ENCODE measurements at places on chromosomes 2 and 18.

- no peak for DNase-seq
Measured at GRCh38 chr2:85485815-85486214, 53.2 kb upstream of the MAT2A start.

DNA sequence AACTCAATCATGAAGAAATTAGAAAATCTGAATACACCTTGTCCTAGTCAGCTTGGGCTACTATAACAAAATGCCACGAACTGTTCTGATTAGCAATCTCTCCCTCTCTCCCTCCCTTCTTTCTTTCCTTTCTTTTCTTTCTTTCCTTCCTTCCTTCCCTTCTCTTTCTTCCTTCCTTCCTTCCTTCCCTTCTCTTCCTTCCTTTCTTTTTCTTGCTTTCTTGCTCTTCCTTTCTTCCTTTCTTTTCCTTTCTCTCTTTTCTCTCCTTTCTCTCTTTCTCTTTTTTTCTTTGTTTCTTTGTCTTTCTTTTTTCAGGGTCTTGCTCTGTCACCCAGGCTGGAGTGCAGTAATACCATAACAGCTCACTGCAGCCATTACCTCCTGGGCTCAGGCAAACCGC, 23.6 kb upstream of the EMILIN2 start:
- no peak for DNase-seq

DNA sequence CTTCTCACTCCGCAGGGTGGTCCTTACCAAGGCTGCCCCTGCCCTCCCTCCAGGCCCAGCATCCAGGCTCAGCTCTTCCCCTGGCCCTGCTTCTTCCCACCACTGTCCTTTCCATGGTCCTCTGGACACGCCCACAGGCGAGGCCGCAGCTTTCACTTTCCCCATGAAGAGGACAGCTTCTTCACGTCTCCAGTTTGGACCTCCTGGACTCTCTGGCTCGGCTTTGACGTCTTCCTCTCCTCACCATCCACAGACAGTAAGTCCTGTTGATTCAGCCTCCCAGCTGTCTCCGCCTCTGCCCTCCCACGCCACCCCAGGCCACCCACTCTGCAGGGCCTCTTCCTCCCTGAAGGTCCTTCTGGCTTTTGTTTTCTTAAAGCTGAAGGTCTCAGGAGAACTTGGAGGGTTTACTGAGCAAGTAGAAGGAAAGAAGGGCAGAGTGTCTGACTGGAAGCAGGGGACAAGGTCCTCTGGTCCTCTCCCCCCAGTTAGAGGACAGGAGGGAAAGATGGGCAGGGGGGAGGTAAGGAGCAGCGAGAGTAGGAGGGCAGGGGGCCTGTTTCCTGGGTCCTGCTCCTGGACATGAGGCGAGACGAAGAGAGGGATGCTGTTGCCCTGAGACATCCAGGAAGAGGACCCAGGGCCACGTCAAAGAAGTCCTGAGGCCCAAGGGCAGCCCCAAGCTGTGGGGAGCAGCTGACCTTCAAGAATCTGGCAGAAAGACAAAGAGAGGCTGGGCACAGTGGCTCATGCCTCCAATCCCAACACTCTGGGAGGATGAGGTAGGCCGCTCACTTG, 24.7 kb upstream of the NMUR1 start:
- no peak for DNase-seq

GRCh38 chr2:222364285-222364895, 60.0 kb upstream of the SGPP2 start:
- DNase-seq: no peak

DNA sequence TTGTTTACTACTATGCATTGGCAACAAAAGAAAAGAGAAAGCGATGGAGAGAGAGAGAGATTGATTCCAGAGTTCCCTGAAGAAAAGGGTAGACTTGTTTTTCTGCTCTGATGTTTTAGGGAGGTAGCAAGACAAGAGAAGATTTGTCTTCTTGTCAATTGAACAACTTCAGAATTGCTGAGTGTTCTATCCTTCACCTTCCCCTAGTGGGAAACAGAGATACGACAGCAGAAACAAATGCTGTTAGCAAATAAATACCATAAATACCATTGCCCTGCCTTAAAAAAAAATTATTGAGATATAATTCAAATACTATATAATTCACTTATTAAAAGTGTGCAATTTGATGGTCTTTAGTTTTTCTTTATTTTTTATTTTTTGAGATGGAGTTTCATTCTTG, 26.2 kb upstream of the CCDC150 start:
- DNase-seq: no peak

DNA sequence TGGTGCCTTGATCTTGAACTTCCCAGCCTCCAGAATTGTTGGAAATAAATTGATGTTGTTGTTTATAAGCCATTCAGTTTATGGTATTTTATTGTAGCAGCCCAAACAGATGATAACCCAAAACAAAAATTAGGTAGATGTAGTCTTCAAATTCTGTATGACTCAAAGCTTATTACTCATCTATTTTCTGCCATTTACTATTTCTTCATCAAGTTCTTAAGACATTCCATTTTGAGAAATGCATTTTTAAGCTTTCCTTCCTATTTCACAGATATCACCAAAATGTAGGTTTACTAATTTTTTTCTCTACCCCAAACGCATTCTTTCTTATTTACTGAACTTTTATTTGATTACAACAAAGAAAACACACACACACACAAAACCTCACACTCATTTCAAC, 148.2 kb downstream of the RND3 start:
- DNase-seq: no peak

GRCh38 chr2:53694096-53694771, 73.4 kb upstream of the CHAC2 start:
- no peak for DNase-seq

DNA sequence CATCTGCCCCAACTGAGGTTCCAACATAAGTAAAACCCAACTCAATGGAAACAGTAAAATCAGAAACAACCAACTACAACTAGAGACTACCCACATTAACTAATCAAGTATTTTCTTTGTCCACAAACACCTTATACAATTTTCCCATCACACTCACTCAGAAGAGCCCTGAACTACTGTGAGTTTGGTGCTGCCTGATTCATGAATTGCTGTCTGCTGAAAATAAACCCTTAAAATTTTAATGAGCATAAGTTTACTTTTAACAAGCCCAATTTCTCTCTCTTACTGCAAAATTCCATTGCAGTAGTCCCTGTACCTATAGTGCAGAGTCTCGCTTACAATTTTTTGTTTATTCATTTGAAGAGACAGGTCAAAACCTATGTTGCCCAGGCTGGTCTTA, 203.9 kb downstream of the NBAS start:
- no peak for DNase-seq

- DNase-seq: no peak
Measured at GRCh38 chr18:45274026-45274425, 341.2 kb upstream of the SLC14A2 start.

GRCh38 chr2:45607701-45608100, 3.4 kb downstream of the SRBD1 start:
- DNase-seq: no peak

- DNase-seq: no peak
Measured at GRCh38 chr2:143121957-143122356, 7.3 kb upstream of the ARHGAP15 start.

DNA sequence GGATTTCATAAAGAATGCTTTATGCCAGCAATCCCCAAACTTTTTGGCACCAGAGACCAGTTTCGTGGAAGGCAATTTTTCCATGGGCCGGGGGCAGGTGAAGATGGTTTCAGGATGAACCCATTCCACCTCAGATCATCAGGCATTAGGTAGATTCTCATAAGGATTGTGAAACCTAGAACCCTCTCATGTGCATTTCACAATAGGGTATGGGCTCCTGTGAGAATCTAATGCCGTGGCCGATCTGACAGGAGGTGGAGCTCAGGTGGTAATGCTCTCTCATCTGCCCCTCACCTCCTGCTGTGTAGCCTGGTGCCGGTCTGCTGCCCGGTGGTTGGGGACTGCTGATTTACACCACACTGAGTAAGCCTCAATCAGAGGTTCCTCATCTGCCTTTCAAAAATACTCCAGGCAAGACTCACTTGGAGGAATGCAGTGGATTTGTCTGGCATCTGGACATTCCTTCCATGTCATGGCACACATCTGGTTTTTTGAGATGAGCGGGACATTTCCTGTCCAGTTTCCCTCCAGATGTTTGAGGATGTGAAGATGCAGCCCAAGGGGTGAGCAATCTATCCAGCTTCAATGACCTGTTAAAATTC, 185.8 kb downstream of the VAPA start:
- DNase-seq: no peak

- DNase-seq: no peak
Measured at GRCh38 chr18:9796011-9796410, 87.9 kb downstream of the RAB31 start.

DNA sequence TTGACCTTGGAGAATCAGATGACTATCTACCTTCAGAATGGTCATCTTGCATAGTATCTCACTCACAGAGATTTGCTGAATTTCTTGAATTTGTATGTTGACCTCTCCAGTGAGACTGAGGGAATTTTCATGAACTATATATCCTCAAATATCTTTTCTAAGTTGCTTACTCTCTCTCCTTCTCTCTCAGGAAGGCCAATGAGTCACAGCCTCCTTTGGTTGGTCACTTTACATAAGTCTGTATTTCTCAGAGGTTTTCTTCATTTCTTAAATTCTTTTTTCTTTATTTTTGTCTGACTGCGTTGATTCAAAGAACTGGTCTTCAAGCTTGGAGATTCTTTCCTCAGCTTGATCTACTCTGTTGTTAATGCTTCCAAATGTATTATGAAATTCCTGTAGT, 51.7 kb downstream of the VIT start:
- no peak for DNase-seq

DNA sequence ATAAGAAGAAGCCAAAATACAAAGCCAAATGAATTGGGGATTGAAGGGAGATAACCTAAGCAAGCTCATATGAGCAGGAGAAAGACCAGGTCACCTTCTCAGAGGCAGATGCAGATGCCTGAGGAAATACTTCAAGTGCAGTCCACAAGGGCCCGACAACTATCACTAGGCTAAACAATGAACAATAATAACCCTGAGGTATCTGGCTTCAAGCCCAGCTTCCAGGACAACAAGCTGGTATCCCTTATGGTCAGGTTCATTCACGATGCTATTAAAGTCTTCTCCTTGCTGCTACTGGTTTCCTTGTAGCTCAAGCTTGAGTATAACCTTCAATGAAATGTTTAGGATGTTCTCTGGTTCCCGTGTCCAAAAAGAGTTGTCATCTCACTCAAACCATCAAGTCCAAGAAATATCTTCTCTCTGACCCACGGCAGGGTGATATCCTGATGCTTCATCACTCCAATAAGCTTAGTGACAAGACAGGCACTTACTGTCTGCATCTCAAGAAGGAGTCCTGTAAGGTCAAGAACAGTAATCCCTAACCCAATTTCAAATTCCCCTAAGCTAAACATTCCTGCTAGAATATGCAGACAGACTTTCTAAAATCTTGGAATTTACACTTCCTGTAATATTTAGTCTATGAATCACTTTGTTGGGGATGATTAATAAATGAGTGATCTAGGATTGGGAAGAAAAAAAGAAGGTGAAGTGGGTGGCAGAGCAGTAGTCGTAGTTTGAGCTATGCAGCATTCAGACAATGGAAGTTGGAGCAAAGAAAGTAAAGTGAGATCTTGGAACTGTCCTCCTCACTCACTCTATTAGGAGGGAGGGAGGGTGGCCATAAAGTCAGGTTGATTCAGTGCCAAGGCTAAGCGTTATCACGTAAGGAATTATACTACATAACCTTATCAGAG, 33.1 kb downstream of the CHN1 start:
- no peak for DNase-seq

GRCh38 chr2:58568901-58569300, 327.8 kb upstream of the FANCL start:
- no peak for DNase-seq

GRCh38 chr2:36589230-36589630, 8.7 kb downstream of the FEZ2 start:
- DNase-seq: no peak

DNA sequence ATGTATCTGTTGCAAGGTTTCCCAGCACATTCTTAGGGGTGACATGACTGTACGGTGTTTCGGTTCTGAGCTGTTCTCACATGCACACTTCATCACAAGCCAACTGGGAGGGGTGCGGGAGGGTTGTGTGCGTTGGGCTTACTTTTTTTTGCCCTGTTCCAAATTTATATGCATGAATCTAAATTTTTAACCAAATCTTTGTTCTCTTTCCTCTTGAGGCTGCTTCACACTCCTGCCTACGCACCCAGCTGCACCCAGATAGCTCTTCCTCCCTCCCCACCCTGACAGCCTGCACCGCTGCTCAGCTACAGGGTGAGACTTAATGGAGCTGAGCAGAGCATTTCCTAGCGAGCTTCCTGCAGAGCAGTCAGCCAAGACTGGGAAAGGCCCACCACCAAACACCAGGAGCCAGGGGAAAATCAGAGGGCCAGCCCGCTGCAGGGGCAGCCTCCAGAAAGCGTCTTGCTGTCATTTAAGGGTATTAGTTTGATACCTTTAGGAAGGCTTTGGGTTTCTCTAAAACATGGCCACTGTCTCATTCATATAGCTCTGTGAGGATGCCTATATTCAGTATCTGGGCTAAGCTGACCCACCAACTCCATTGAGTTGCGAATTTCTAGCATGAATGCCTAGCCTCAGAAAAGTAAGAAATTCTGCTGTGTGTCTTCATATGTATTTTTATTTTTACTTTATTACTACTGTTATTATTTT, 84.5 kb downstream of the POU3F3 start:
- no peak for DNase-seq

- DNase-seq: no peak
Measured at GRCh38 chr2:143259368-143259958, 130.2 kb downstream of the ARHGAP15 start.

GRCh38 chr2:110865188-110865587, 132.8 kb downstream of the ACOXL start:
- DNase-seq: no peak

DNA sequence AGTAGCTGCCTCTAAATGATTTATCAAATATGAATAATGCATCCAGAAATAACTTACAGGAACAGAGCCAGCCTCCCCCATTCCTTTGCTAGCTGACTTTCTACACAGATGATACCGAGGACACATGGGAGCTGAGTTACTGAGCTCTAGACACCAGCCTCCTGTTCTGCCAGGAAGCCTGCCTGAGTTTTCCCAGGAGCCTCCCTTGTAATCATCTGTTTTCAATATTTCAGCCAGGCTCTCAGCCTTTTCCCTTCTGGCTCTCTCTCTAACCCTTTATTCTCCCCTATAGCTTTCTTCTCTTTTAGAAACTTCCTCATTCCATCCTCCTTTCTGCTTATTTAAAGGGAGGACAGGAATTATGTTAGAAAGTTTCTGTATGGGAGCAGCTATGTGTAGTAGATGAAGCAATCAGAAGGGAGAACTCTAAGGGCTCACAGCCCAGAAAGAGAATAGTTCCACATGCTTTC, 911.6 kb downstream of the TDRD15 start:
- no peak for DNase-seq

GRCh38 chr2:149799013-149799705, 211.6 kb upstream of the MMADHC start:
- DNase-seq: no peak

DNA sequence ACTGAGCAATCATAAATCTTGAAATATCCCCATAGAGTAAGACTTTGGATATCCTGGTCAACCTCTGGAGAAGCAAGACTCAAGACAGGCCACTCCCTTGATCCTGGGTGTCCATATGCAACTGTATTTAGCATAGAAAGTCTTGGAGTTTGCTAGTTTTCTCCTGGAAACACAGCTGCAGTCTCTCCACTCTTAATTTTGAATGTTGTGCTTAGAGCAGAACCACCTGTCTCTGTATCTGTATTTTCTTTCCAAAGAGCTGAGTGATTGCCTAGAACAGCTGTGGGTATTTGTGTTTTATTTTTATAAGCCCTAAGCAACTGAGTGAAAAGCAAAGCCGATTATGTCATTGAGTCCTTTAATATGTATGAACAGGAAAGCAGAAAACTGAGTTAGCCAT, 64.1 kb upstream of the ADAM23 start:
- DNase-seq: no peak

All from D721Med (cell line).